Trophoblast cell (in vitro differentiated cells and primary cell): ENCODE measurements at places on chromosomes 7 and 10.

- no peak for DNase-seq
Measured at GRCh38 chr10:77872151-77872946, 54.2 kb downstream of the DLG5 start.

GRCh38 chr7:117117172-117117571, 163.9 kb downstream of the ST7 start:
- DNase-seq, result no peak

DNA sequence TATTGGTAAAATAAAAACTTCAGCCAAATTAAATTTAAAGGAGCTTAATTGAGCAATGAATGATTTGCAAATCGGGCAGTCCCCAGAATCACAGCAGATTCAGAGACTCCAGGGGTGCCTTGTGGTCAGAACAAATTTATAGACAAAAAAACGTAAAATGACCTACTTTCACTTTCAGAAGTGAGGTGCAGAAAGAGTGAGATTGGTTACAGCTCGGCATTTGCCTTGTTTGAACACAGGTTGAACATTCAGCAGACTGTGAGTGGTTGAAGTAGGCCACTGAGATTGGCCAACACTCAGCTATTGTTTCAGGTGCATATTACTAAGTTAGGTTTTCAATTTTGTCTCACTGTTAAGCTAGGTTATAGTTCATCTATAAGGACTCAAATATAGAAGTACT, 153.4 kb downstream of the BICC1 start:
- no peak for DNase-seq

- no peak for DNase-seq
Measured at GRCh38 chr7:83640240-83640639, 8.7 kb downstream of the SEMA3E start.

GRCh38 chr10:122220736-122221135, 50.4 kb upstream of the BTBD16 start:
- DNase-seq, result no peak

GRCh38 chr7:67857698-67858097, 861.1 kb downstream of the TYW1 start:
- DNase-seq, result no peak

DNA sequence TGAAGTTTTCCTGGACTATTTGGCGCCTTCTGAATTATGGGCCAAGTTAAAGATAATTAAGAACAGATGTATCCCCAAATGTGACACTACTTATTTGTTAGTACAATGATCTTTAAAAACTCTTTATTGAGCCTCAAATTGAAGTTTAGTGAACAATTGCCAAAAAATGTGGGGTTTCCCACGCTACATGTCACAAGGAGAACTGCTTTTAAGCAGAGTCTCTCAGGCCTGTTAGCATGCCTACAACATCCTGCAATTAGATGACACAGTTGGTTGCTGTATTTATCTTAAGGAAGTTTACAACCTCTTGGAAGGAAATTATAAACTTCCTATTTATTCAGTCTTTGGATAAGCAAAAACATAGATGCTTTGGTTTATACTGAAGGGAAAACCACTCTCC, 733.0 kb downstream of the TNS3 start:
- no peak for DNase-seq

- no peak for DNase-seq
Measured at GRCh38 chr7:150351587-150352194, 10.3 kb upstream of the RARRES2 start.

DNA sequence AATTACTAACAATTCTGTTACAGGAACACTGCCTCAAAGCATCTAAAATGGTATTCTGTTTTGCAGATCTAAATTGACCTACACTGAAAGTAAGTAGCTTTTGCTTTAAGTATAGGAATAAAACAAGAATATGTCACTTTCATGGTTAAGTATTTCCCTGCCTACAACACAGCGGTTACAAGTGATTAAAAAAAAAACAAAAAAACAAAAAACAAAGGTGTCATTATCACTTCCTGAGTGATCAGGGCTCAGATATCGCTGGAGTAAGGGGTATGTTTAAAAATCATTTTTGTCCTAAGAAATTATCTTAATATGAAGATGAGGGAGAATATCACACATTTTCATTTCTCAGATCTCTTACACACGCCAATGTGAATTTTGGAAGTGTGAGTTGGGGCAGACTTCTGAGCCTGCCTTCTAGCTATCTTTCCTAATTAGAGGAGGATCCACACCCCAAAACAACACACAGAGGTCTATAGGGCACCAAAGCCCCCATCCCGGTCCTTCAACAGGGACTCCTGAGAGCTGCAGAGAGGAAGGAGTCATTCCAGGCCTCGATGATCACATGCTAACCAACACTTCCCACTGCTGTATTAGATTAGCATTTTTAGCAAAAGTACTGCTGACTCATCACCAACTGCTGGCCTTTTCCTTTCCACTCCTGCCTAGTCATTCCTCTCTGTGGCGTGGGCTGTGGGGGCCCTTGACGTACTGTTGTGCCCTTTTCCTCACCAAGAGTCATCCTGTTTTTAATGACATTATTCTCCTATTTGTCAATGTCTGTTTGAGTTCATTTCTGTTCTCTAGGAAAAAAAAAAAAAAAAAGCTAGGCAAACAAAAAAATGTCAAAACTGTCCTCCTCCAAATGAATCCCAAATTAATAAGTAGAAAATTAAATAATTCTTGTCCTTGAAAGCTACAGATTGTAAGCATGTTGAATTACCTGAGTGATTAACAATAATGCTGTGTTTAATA, 31.2 kb downstream of the PRTFDC1 start:
- peak; percentile 30 for DNase-seq

GRCh38 chr7:32037650-32038198, 32.5 kb downstream of the PDE1C start:
- no peak for DNase-seq

- no peak for DNase-seq
Measured at GRCh38 chr10:88458209-88458608, 124.9 kb downstream of the RNLS start.
